ENCODE measurements at places on chromosomes 4 and X.

DNA sequence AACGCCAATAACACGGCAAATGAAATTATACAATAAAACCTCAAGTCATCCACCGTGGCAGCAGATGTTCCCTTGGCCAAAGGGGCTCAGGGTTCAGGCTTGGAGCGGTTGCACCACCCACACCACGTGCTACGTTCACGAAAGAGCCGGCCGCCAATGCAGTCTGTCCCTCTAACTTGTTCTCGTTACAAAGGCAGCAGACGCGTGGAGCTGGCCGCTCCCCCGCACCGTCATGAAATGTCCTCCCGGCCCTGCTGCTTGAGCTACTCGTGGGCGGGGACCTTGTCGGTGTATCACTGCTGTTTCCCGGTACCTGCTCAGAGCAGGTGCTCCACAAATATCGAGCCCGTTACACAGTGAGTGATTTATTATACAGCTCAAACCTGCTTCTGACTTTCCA is 36.4 kb upstream of the MAN2B2 start:
- DNase-seq: no peak

DNA sequence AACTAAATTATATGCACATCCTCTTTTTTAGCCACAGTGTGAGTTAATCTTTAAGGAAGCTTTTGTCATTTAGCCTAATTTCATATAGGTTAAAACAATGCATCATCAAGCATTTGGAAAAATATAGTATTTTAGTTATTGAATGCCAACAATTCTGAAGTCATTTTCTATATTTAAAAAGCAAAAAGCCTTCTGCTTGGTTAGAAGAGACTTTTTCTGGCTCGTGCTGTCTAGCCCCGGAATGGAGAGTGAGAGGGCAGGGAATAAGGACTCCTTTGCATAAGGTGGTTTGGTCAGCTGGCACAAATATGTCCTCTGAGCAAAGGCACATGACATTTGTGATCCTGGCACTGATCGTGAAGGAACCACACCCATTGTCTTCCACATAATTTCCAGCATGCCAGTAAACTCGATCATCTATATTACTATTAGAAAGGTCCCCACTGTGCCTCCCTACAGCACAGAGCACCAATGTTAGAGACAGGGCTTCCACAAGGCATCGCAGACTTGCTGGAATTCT is 393.7 kb upstream of the INTU start:
- DNase-seq: no peak

GRCh38 chr4:156953001-156953400 is 18.6 kb downstream of the PDGFC start:
- DNase-seq: no peak

DNA sequence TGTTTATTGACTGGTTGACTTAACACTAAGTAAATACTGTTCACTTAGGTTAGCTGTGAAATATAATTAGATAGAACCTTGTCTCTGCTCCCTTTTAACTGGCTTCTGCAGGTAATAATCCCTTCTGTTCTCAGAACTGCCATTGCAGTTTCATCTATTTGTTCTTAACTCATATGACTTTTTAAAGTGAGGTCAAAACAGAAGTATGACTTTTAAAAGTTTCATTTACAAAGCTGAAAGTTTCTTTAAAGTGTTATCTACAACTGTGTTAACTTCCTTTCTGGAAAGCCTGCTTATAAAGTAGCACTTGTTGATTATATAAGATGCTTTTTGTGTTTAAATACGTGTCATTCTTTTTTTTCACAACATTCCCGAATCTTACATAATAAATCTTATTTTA is 127.4 kb downstream of the TET2 start:
- no peak for DNase-seq

- no peak for DNase-seq
Measured at GRCh38 chr4:127783955-127784770, 2.0 kb downstream of the HSPA4L start.

DNA sequence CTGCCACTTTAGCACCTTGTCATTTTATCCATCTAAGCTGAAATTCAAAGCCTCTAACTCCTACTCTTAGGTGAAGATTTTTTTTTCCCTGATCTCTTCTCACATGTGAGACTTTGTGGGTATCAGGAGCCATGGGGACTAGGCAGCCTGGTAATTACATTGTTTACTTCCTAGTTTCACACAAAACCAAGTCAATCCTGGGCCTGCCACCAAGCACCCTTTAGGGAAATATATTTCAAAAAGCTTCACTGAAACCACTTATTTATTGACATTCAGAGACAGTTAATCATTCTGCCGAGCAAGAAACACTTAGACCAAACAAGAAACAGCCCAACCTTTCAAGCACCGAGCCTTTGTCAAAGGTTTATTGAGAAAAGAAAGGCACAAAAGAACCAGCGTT is 200.0 kb downstream of the RELL1 start:
- DNase-seq: no peak

Data from stimulated activated CD4-positive, alpha-beta T cell treated with anti-CD3 and anti-CD28 coated beads, Interleukin-12 subunit alpha, Interleukin-12 subunit beta, amount 100 ng/mL, for 24 hours (primary cell).